ENCODE measurements at places on chromosomes 5 and 9. TPM values are rescaled to one million over a fixed set of nuclear protein-coding genes. Genes with fewer than 3 reads are reported as not detected.

DNA sequence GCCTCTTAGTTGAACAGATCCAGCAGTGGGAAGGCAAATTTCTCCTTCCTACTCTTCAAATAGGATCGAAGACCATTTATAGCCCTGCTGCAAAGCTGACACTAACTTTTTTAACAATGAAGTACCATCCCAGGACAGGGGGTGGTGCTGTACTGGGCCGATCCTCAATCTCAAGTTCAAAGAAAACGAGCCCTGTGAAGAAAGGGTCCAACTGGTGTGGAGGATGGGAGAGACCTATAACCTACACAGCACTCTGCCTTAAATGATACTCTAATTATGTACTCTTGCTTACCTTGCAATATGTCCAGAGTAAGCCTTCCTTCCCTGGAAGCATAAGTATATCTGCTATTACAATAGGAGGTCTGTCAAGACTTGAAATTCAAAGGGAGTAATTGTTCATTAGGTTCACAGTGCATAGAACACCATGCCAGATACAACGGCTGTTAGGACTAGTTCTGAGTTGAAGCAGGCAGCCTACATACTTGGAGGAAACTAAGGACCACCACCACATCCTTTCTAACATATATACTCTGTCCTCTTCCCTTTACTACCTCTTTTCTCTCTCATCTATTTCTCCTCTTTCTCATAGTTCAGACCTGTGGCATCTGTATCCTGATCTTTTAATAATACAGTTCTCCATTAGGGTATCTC lies 6.2 kb downstream of the ETF1 start:
- no peak for DNase-seq

DNA sequence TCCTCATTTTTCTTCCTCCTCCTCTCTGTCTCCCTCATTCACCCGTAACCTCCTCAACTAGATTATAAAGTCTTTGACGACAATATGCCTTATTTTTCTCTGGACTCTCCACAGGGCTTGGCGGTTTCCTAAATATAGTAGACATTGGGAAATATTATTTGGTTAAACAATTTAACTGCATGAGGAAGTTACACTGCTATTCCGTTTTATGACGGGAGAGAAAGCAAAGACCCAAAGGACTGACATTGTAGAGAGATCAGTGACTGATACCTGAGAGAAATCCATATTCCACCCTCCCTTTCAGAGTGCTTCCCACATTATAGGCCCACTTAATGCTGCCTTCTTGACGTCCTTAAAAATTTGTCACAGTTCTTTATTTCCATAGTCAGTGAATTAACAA lies 51.2 kb downstream of the GDA start:
- no peak for DNase-seq

DNA sequence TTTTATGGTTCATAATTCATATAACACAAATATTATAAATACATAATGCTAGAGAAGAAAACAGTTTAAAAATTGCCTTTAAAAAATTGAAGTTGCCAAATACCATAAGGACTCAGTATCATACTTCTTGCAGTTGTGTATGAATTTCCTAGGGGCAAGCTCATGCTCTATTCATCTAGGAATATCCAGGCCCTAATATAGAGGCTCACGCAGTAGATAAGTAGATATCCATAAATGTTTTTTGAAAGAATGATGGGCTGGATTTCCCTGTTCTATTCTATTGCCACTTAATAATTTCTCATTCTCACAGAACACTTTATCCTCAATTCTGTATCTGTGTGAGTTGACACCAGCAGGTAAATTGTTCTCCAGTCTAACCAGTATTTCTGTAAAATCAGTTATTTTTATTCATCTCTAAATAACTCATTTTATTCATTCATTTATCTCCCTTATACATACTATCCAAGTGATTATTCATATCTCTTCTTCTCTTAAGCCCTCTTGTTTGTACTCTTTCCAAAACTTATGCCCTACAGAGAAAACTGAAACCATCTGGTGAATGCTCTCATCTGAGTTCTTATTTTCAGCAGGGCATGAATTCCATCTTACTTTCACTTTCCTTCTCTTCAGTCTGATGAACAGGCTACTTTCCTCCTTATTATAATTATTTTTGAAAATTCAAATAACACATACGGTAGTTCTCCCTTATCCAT lies 97.1 kb downstream of the SLC44A1 start:
- no peak for DNase-seq

DNA sequence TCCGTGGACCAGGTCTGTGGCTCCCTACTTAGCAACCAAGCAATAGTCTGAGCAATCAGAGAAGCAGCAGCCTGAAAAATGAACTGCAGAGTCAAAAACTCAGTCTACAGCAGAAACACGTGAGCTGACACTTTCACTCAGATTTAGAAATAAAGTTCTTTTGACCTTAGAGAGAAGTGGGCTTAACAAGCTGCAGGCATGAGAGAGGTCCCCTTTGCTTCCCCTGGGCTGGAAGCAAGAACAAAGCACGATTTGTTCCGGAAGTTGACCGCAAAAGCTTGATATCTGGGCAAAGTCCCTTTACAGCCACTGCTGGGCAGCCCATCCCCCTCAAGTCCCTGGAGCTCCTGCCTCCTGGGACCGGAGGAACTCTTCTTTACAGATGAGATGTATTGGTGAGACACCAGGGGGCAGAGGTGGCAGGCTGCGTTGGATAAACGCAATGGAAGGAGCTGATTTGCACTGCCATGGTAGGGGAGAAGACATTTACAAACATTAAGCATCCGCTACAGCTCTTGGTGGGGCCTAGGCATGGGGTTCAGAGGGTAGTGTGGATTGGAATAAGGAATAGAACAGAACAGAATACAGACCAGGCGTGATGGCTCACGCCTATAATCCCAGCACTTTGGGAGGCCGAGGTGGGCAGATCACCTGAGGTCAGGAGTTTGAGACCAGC lies 5.8 kb upstream of the SOWAHA start:
- no peak for DNase-seq

DNA sequence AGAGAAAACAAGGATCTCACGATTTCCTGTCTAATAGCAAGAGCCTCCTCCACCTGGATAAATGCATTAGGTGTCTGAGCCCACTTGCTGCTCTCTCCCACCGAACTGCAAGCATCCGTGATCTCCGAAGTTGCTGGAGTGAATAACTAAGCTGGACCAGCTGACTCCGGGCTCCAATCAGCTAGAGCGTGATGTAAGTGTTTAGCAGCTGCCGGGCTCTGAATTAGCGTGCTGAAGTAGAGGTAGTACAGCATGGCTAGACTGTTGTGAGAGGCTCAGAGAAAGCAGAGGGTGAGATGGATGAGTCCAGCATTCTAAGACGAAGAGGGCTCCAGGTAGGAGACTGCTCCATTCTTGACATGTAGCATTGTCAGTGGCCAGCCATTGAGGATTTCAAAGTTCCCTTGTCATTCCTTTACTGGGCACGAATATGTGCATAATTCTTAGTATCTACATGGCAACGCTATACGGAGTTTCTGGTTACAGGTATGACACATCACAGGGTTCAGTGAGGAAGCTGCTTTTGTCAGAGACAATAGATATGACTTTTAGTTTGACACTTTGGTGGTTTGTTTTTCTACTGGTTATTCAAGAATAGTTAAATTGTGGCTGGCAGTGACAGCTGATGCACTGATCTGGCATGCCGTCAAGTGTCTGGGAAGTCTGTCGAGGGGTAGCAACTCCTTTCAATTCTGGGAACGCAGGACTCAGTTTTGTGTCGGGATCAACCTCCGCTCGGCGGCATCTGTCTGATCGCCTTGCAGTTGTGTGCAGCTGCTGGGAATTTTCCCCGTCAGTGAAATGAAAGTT lies 232.6 kb downstream of the MAST4 start:
- DNase-seq, result peak; percentile 73

DNA sequence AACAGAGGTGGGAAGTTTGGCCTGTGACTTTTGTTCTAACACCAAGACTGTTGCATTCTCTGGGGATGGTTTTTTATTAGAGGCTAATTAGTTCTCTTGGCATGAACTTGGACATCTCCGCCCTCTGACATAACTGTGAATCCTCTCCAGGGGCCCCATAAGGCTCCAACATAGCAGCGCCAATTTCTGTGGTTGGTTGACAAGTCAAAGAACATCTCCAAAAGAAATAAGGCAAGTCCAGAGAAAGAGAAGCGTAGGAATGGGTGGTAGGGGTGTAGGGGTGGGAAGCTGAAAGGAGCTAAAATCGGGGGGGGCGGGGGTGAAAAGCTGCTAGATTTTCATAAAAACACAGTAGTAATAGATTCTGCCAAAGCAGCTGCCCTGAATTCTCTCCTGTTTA lies 81.0 kb upstream of the DAB2 start:
- DNase-seq, result no peak

Gene GABBR2
- total RNA-seq, result 1.00 TPM
